Stimulated activated CD8-positive, alpha-beta memory T cell treated with anti-CD3 and anti-CD28 coated beads, Interleukin-15, amount 100 ng/mL, for 4 hours (primary cell): ENCODE measurements at places on chromosomes 1 and 21.

GRCh38 chr1:246506367-246506673 lies 759 bp downstream of the SMYD3 start:
- no peak for DNase-seq

DNA sequence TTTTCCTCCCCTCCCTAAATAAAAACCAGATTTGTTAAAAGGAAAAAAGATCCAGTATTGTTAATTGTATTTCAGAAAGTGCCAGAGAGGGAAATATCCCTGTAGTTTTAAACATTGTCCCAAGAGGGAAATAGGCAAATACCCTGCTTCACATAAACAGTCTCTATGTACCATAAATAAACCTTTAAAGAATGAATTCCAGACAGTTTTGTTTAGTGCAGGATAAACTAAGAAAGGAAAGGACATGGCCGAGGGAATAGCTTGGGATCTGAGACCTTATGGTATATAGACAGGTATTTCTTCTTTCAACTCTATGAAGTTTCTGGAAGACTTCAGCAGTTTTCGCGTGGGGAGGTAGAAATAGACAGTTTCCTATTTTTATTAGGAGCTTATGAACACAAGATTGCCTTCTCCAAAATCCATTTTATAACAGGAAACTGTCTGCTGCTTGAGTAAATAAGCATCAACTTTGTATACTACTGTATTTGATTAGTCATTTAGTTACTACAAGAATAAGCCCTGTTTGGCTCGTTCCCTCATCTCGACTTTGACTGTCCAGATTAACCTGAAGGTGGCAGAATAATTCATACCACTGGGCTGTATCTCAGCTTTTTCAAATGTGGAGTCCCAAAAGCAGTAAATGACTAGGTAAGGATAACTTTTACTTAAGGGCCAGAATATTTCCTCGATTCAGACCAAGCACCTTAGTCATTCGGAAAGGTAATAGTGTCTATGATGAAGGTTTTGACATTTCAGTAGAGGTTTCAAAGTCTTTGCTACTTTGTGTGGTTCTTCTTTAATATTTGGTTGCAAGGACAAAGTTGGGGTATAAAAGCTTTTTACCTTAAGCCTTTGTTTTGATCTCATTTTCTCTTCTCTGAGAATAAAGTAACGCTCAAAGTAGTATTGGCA lies 177.5 kb downstream of the VPS13D start:
- DNase-seq: no peak

DNA sequence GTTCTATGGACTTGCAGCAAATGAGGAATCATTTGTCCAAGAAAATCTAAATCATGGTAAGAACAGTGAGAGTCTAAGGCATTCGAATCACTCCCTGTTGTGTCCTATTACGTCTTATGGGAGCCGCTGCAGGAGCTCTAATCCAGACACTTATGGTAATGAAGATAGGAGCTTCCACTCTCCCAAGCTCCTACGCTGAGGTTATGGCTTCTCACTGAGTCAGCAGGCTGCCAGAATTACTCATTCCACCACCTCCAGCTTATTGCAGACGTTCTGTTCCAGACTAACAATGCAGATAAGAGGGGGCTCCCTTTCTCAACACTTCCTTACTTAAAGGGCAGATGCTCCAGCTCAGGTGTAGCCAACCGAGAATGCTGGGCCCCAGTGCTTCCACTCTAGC lies 212.6 kb downstream of the GREM2 start:
- no peak for DNase-seq

GRCh38 chr1:50417946-50418599 lies 5.2 kb downstream of the DMRTA2 start:
- no peak for DNase-seq

DNA sequence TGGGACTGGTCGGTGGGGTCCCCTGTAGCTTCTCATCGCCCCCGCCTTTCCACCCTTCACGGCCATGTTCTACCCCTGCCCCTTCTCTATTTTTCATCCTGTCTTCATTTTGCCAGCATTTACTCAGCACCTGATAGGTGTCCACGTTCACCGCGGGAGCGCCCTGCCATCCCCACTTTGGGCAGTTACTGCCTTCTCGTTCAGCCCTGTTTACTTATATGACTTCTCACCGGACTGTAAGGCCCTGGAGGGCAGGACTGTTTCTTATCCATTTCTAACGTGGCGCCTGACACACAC lies 380 bp downstream of the MFN2 start:
- no peak for DNase-seq

GRCh38 chr1:212899845-212900244 lies 41.8 kb downstream of the FLVCR1 start:
- no peak for DNase-seq
